ENCODE measurements at places on chromosomes 1 and 21. TPM values are rescaled to one million over a fixed set of nuclear protein-coding genes. Genes with fewer than 3 reads are reported as not detected.

The FCAMR gene
- not detected for total RNA-seq

DNA sequence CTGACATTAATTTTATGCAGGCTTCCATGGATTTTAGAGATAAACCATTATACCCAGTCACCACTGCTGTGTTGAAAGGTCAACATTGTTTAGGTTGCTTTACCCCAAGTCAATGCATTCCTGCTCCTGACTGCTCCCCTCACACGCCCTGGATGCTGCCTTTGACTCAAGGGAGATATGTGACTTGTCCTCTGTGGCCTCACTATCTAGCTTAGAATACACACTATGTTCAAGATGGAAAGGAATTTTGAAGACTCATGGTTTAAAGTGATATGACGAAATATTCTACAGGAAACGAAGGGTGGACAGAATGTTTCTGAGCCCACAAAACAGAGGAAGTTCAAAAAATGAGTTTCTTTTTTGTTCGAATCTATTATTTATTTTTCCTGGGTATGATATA, 170.4 kb upstream of the NR5A2 start:
- peak; percentile 34 for DNase-seq

GRCh38 chr1:44988531-44989156, 2.2 kb upstream of the EIF2B3 start:
- no peak for DNase-seq

- DNase-seq: no peak
Measured at GRCh38 chr1:151993084-151993733, 450 bp downstream of the S100A10 start.

DNA sequence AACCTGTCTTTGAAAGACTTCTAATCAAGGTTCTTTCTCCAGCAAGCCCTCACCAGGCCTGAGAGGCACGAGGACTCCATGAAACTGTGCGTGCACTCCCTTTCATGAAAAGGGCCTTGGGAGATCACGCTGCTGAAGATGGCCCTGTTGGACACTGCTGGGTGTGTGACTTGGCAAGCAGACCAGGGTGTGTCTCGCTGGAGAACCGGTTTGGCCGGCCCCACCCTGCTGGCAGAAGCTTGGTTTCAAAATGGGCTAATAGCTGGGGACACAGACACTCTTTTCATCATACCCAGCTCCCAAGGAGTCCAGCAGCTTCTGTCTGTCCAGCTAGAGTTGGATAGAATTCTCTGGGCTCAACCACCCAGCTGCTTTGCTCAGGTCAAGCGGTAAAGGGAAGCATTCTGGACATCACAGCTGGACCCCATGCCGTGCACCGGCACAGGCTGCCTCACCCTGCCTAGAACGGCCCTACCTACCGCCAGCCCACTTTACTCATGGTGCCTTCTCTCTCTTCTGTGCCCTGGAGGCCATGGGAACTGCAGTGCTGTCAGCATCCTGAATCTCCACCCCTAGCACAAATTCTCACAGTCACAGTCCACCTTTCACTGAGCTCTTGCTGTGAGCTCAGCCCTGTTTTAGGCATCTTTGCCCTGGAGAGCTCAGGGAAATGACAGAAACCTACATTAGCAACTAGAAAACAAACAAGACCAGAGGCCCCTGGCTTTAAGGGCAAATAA, 24.6 kb downstream of the PKP1 start:
- DNase-seq: no peak

Data from fibroblast of the aortic adventitia (primary cell).